H9 (cell line): ENCODE measurements at places on chromosomes 12 and 14. TPM values are rescaled to one million over a fixed set of nuclear protein-coding genes. Genes with fewer than 3 reads are reported as not detected.
A peak's percentile ranks its signal among the peaks of the same experiment; 100 is the strongest.

GRCh38 chr12:52146822-52147366 is 44.9 kb downstream of the KRT80 start:
- DNase-seq: peak; percentile 32

GRCh38 chr14:36313898-36314297 is 6.5 kb downstream of the MBIP start:
- no peak for DNase-seq

GRCh38 chr12:14315501-14315900 is 50.0 kb upstream of the ATF7IP start:
- no peak for DNase-seq

The PLA2G1B gene
- not detected in 2 replicates for total RNA-seq
